Stimulated activated CD8-positive, alpha-beta memory T cell treated with anti-CD3 and anti-CD28 coated beads, Interleukin-4, amount 100 ng/mL, for 4 hours (primary cell): ENCODE measurements at places on chromosomes 7 and 10.

DNA sequence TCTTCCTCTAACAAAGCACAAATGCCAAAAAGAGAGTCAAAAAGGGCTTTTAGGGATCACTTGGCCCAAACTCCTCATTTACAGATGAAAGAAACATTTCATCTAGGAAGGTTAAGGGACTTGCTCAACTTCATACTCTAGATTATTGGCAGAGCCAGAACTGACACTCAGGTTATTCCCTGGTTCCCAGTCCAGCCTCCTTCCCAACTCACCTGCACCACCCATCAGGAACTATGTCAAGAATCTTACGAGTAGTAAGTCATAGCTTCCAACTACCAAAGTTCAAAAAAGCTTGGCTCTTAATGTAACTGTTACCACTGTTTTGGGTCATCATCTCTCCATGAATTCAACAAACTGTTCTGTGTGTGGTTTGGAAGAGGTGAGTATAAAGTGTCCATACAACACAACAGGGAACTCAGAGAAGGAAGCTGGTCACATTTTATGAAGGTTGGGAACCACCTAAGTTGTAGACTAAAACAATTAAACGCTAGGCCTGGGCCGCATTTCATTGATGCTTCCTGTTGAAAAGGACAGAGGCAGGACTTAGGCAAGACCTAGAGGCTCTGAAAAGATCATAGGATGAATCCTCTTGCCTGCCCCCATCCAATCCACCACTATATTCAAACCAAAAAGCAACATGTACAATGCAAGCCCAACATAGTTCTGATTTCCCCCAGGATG lies 9.1 kb downstream of the PIK3AP1 start:
- no peak for DNase-seq

DNA sequence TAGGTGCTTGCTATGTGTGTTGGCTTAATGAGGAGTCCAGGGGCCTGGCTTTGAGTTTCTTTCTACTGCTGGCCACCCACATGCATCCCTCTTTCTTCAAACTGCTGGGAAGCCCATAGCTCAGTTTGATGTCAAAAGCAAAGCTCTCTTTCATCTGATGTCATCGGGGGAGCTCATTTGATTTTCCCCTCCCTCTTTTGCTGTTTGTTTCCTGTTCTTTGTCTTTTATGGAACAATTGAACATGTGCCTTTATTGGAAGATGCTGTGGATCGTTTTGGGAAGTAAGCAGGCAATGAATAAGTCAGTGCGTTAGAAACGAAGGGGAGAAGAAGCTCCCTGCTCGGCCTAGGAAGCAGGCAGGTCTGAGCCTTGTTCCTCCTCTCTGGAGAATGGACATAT lies 140.7 kb downstream of the GRK5 start:
- DNase-seq, result no peak

DNA sequence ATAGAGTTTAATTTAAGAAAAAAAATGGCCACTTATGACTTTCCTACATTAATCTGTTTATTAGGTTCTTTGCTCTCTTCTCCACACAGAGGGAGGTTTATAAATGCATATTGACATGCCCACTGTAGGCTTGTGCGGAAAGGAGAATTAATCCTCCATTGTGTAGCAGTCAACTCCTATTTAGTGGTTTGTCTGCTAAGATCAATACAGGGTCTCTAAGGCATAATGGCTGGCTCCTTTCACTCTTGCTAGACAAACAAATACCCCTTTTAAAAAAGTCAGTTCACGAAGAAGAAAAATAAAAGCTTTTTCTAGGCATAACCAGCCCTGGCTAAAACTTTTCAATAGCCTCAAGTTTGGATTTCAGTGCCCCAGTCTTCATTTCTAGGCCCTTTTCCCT lies 141.6 kb downstream of the TSPAN12 start:
- no peak for DNase-seq

DNA sequence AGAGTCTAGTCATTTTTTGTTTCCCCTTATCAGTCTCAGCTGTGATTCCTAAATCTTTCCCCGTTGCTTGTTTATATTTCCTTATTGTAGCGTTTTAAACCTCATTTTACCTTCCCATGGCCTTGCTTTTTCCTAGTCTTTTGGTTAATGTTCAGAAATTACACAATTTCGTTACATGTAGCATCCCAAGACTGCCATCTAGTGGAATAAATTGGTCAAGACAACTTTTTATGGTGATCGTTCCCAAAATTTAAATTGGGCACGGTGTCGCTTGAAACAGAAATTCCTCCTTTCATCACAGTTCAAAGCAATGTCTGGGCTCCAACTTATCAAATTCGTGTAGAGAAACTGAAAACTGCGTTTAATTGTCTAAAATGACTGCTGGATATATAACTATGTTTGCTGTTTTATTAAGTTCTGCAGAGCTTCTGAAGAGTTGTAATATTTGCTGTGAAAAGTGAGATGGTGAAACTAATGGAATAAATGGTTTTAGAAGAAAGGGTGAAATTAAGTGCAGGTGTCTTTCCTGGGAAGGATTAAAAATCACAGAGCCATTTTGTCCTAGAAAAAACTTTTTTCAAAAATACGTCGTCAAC lies 370.2 kb downstream of the PHF14 start:
- DNase-seq, result no peak

GRCh38 chr10:44581996-44582395 lies 197.1 kb upstream of the CXCL12 start:
- no peak for DNase-seq

DNA sequence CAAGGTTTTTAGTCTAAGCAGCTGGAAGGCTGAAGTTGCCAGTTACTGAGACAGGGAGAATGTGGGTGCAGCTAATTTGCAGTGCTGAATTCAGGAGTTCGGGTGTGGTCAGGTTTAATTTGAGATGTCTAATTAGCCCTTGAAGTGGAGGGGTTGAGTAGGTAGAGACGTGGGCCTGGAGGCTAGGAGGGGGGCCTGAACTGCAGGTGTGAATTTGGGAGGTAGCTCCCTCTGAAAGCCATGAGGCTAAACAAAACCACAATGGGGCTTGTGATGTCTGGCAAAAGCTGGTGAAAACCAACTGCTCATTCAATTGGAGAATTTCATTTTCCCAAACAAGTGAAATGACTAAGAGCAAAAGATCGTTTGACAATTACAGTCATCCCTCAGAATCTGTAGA lies 246.0 kb upstream of the NFE2L3 start:
- DNase-seq, result no peak

DNA sequence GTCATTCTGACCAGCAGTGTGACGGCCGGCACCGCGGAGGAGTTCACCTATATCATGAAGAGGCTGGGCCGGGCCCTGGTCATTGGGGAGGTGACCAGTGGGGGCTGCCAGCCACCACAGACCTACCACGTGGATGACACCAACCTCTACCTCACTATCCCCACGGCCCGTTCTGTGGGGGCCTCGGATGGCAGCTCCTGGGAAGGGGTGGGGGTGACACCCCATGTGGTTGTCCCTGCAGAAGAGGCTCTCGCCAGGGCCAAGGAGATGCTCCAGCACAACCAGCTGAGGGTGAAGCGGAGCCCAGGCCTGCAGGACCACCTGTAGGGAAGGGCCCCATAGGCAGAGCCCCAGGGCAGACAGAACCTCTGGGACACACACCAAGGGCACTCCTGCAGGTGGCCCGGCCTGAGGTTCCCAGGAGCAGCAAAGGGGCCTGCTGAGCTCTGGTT lies 9.0 kb downstream of the RBP3 start:
- DNase-seq, result no peak

GRCh38 chr7:140702774-140703173 lies 6.3 kb downstream of the NDUFB2 start:
- no peak for DNase-seq

DNA sequence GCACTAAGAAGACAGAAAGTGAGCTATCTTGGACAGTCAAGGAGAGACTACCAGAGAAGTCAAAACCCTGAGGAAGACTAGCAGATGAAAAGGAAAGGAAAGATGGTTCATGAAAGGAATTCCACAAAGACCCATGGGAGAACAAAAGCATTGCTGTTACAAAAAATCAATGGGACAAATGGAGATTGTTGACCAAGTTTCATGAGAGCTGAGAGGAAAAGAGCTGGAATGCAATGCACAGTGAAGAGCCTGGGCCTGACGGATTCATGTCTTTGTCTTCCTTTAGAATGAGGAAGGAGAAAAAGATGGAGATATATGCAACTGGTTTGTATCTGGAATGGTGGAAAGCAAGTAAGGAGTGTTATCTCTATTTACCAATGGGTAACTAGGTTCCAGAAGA lies 17.3 kb downstream of the TMEM243 start:
- DNase-seq, result no peak

GRCh38 chr10:130062201-130062600 lies 48.4 kb downstream of the C10orf143 start:
- no peak for DNase-seq

DNA sequence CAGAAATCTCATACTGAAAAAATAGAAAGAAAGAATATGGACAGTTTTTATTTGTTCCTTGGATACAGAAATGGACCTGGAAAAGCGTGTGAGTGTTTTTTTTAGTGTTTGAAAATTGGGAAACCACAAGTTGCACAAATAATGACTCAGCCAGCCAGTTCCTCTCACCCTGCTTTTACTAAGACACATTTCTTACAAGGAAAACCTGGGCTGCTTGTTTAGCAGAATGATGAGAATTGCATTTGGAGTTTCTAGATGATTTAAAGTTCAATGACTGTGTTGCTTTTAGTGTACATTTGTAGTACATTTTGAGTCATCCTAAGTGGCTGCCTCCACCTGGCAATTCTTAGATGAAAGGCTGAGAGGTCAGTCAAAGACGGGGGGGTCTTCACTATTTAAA lies 218.7 kb downstream of the ABCA13 start:
- no peak for DNase-seq

- no peak for DNase-seq
Observed at GRCh38 chr10:29648114-29648982, 13.6 kb upstream of the SVIL start.

GRCh38 chr10:100508691-100509150 lies 10.9 kb downstream of the SEC31B start:
- no peak for DNase-seq
